Right ventricle myocardium superior (tissue), 1 donor: ENCODE measurements at places on chromosomes 3 and 15. TPM values are rescaled to one million over a fixed set of nuclear protein-coding genes. Genes with fewer than 3 reads are reported as not detected.

GRCh38 chr3:97680696-97681095 lies 83.9 kb upstream of the ARL6 start:
- no peak for DNase-seq

DNA sequence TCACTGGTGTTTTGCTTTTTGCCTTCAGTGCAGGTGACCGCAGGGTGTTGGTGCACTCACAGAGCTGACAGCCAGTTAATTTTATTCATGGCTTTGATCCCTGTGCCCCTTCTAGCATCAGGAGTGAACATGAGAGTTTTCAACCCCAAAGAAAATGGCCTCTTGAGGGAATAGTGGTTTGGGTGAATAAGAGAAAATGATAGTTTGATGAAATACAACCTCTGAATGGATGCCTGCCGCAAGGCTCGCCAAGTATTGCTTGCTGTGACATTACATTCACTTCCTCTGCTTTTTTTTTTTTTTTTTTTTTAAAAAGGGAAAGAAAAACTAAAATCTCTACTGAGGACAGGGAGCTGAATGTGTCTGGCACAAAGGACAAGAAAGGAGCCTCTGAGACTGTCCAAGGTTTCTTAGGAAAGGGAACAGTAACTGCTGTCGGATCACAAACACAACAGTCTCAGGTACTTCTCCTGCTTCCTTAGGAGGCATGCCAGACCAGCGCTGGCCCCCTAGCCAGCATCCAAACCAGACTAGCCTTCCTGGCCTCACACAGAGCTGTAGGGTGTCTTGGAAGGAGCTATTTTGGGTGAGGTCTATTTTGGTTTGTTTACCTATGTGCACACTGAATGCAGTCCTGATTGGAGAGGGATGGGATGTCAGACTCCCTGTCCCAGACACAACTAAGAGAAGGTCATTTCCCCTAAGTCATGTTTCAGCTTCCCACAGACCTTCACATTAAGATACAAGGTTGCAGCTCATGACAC lies 29.0 kb downstream of the CCDC80 start:
- no peak for DNase-seq

GRCh38 chr15:85941186-85941855 lies 138.3 kb upstream of the AGBL1 start:
- no peak for DNase-seq

DNA sequence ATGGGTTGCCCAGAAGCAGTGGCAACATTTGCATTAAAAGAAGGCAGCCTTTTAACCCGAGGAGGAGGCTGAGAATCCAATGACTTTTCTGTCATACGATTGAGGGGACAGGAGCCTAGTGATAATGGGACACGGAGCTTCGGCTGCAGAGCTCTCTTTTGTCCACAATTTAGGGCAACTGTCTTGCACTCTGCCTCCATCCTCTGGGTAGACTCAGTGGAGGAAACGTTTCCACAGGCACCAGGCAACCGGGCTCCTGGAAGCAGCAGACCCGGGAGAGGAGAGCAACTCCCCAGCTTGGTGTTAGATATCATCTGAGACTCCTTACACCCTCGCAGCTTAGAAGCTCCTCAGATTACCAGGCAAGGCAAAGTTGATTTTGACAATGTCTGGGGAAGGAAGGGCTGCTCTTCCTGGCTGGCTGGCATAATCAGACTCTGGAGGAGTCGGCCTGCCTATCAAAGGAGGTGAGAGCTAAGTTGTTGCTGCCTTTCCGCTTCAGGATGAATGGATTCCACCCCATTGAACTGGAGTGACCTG lies 43.5 kb upstream of the RNU6-1 start:
- DNase-seq: no peak

- DNase-seq: no peak
These were observed 166.6 kb downstream of the PLD1 start for GRCh38 chr3:171643681-171644080.

Gene C2CD4A
- total RNA-seq: not detected
